ENCODE measurements at places on chromosomes 5 and 9.

- peak; percentile 97 for DNase-seq
Measured at GRCh38 chr9:120935383-120935857, 8.8 kb upstream of the TRAF1 start.

DNA sequence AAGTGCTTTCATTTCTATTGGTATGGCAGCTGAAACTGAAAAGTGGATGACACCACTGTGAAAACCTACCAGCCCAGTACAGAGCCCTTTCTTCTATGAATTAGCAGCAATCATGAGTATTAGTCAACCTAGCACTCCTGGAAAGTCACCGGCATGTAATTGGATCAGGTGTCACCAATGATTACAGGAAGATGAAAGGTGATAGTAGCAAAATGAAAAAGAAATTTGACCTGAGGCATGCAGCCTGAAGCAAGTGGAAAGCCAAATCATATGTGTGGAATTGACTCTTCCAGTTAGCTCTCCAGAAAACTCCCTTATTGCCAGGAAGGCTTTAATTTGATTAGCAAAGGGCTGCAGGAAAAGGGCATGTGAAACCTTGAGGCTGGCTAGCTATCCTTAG, 81.2 kb upstream of the NAA35 start:
- DNase-seq: no peak

DNA sequence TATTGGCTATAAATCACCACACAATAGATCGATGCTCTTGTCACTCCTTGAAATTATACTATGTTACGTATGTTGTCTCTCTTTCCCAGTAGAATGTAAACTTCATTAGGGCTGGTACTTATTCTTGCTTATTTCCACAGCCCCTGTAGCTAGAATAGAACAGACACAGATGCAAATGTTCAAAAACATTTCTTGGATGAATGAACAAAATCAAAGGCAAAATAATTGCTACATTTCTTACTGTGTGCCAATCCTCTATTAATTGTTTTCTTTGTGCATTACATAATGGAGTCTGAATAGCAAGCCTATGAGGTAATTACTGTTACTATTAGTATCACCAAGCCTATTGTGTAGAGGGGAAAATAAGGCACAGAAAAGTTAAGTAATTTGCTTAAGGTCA, 725 bp upstream of the OR13C2 start:
- peak; percentile 13 for DNase-seq

DNA sequence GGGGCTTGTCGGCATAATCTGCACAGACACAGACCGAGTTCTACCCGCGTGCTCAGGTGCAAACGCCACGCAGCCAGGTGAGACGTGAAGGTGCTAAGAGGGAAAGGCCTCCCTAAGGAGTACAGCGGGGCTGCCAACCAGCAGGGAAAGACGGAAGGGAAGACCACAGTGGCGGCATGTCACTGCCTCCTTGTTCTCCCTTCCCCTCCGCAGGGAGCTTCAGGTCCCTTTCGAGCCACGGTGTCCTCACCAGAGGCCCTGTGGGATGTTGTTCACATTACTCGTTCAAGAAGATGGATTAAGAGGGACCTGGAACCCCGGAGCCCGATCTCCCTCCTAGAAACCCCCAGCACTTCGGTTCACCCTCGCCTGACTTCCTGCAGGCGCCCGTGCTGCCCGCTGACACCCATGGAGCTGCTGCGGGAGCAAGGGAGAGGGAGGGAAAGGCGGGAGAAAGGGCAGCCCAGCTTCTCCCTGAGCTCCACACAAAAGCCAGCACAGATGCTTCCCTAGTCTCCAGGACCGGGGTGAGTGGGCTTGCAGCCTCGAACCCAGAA, 686 bp downstream of the BRD9 start:
- peak; percentile 28 for DNase-seq

DNA sequence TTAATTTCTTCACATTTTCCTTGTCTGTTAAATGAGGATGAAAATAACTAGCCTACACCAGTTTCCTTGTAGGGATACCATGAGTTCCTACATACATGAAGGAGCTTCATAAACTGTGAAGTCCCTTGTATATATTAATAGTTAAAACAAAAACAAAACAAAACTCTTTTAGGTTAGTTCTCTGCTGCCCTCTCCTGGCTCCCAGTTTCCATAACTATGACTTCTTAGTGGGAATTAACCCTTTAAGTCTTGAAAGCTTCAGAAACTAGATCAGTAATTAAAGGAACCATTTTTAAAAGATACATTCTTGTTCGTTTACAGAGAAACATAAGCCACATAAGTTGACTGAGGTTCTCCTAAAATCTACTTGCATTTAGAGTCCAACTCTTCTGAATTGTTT, 500.0 kb upstream of the C9orf72 start:
- peak; percentile 52 for DNase-seq

DNA sequence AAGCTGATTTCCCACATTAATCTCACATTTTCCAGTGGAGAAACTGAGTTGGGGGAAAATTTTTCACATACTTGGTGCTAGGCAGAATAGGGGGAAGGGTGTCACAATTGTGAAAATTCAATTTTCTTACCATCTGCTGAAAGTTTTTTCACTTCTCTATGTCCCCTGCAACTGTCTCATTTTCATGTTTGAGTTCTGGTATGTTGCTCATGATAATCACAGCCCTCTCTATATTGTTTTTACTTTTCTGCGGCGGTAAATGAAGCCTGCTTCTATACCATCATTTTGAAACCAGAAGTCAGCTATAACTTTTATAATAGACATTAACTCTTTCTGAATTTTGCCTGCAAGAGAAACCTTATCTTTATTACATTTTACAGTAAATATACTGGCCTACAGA, 1664.5 kb downstream of the EFNA5 start:
- DNase-seq: no peak

DNA sequence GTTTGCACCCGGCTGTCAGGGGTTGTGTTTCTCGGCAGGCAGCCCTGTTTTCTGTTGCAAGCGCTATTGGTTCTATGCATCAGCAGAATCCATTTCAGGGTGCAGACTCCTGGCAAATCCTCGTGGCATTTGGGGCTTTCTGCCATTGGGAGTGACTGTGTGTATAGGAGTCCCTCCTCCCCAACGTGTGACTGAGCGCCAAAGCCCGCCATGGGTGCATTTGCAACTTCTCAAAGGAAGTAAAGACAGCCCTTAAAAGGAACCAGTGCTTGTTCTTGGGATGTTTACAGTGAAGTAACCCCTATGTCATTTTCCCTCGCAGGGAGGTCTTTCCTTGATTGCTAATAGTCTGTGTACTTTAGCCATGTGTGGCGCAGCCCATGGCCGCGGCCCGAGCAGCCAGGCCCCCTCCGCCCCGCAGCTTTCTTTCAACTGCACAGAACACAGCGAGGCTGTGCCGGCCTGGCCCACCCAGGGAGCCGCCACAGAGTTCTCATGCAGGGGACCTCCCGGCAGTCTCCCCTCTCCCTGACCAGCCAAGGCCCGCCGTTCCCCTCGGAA, 175.6 kb downstream of the HSD17B3 start:
- no peak for DNase-seq

DNA sequence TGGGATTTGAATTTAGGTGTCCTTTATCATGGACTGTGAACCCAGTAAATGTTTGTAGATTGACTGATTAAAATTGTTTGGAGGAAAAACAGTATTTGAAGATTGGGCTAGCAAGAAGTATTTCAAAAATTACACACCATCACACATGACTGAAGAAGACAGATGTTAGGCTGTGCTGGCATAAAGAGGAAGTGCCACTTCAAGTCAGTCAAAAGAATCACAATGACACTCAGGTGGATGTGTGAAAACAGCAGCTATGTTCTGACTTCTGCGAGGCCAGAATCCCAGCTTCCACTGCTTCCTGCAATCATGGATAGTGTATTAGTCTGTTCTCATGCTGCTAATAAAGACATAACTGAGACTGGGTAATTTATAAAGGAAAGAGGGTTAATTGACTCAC, 393.3 kb downstream of the DMRT2 start:
- DNase-seq: no peak

DNA sequence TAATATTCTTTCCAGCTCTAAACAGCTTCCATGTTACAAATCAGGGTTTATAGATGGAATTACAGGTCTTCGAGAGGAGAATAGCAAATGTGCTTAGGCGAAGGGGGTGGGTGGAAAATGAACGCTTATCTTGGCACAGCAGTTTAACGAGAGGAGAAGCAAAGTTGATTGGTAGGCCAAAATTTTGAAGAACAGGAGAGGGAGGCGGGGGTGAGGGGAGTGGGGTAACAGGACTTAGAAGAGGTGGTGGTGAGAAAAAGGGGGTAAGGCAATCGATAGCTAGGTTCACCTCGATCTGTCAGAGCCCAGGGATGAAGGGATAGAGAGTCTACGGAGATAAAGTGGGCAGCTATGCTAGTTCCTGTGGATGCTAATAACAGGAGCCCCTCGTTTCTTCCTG, 764 bp downstream of the ANKRA2 start:
- DNase-seq: peak; percentile 18

DNA sequence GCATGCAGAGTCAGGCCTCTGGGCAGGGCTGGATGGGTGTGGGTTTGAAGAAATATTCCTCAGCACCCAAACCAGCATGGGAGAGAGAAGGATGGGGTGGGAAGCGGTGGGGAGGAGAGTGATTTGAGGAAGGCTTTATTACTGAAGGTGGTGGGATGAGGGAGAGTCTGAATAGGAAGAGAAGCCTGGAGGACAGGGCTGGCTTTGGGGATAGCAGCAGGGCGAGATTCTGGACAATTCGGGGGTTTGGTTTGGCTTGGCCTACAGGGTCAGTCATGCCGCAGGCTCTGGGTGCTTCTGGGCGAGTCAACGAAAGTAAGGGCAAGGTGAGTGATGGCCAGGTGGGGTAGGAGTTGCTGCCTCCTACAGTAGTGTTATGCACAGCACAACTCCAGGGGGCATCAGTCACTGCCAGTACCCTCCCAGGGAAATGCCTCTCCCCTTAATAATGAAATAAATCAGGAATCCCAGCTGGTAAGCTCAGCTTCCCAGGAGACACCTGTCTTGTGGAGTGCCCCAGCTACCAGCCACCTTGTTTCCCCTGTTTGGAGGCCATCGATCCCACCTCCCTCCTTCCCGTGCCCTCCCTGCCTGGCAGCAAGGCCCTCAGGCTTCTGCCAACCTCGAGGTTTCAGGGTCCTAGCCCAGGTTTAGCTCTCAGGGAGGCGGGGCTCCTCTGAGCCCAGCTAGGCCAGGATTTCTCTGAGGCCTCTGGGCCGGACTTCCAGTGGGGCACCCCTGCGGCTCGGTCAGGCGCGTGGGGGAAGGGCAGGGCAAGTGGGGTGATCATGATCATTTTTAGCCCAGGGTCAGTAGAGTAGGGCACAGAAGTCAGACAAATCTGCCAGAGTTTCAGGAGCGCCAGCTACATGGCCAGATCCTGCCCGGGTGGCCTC, 741 bp upstream of the NKX2-5 start:
- no peak for DNase-seq

DNA sequence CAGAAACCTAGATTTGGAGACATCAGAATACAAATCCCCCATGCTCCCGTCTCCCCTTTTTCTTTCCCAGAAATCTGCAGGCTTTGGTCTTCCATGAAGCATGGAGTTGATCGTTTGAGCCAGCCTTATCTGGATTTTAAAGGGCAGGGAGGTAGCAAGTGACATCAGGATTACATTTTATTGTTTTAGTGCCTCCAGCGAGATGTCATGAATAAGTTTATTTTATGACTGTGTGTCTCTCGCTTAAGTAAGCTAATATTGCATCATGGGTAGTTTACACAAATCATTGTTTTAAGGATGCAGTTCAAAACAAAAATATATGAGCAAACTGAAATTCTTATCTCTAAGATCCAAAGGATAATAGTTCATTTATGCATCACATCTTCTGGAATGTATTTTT, 50.7 kb upstream of the TNFSF8 start:
- DNase-seq: peak; percentile 28

DNA sequence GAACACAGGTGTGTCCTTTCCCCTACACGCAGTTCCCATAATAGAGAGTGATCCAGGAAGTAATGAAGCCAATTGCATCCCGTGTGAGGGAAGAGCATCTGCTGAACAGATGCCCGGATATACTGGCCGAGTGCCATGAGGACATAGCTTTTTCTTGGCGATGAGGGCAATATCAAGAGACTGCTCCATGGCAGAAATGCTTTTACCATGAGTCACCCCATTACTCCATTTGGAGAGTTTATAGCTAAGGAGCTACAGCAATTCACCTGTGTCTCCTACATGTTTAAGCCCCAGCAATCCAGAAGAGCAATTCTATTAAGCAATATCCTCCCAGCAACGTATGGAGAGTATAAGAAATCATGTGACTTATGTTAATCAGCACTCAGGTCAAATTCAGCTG, 222.0 kb upstream of the KLF4 start:
- peak; percentile 94 for DNase-seq

DNA sequence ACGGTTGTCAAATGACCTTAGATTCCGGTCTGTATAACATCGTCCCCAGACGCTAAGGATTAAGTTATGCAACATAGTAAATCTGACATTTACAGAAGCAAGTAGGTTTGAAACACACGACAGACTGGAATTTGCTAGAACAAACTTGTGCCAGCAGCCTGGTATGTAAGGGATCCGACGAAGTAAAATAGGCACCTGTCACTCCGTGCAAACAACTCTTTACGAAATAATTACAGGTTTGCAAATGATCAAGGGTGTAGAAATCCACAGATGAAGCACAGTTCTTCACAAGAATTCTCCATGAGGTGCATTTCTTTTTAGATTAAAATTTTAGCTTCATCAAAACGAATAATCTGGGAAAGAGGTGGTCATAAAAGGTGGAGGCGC, 508 bp downstream of the MOCS2 start:
- peak; percentile 22 for DNase-seq

DNA sequence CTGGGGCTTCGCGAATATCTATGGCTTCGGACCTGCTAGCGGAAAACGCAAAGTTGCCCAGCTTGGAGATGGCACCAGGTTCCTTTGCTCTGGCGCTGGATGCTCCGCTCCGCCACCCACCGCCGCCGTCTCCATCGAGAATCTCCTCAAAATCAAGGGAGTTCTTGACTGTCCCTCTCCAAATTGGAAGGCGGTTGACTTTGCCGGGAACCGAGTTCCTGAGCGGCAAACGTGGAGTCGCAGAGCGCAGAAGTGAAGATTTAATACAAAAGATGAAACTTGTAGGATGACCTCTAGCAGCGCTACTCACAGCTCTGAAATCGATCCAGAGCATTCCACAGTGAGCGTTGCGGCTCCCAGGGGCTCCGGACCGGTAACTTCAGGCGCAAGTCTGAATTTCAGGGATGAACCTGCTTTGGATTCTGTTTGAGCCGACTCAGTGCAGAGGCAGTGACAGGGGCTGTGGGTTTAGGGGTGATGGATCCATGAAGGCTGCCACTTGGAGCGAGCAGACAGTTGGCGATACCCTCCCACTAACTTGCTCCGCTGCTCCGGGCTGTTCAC, 1641.5 kb upstream of the C9orf72 start:
- no peak for DNase-seq
